G401 (cell line): ENCODE measurements at places on chromosomes 5 and 9.

GRCh38 chr5:20601678-20602100 is 613.7 kb upstream of the CDH18 start:
- DNase-seq = no peak

DNA sequence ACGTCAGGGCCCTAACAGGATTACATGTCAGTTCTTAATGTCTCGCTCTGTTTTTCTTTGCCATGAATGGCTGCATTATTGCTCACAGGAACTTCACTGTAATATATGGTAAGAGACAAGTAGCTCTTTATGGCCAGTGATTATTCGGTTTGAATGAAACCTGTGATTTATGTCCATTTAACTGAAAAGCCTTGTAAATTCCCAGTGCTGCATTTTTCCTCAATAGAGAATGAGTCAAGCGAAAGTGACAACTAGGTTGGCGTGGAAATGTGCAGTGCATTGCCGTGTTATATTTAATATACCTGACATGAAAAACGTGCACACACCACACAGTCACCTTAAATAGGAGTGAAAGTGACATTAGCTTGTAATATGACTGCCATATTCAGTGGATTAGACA is 163.1 kb downstream of the PBX3 start:
- no peak for DNase-seq

DNA sequence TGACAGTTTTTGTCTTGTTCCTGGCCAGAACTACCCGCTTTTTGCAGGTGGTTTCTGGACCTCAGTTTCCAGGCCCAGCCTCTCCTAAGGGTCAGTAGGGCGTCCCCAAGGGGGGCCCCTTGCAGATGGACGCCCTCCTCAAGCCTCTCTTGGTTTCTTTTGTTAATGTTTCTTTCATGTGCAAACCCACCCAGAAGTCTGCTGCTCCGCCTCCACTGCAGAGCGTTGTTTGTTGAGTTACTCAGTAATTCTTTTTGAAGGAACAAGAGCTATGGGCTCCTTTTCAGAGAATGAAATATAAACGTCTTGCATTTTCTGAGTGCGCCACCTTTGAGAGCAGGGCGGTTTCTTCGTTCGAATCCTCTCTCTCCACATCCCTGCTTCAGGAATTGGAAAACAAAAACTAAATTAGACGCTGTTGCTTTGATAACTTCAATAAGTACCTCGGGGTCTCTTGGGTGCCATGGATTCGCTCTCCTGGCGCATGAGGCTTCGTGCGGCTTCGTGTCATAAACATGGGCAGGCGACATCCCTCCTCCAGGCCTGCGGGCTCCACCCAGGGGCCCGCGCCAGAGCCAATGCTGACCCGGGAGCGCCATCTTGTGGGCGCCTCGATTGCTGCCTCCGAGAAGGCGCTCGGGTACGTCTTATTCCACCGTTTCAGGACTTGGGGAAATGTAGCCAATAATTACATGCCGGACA is 38.3 kb upstream of the CKMT2 start:
- DNase-seq = peak; percentile 74

GRCh38 chr9:98881356-98881755 is 62.4 kb upstream of the COL15A1 start:
- no peak for DNase-seq

- no peak for DNase-seq
Observed at GRCh38 chr9:130897105-130897751, 616 bp upstream of the QRFP start.

- no peak for DNase-seq
Observed at GRCh38 chr9:89839952-89840351, 235.1 kb downstream of the GADD45G start.

- DNase-seq = no peak
Observed at GRCh38 chr5:64632251-64632650, 58.1 kb upstream of the SHISAL2B start.

DNA sequence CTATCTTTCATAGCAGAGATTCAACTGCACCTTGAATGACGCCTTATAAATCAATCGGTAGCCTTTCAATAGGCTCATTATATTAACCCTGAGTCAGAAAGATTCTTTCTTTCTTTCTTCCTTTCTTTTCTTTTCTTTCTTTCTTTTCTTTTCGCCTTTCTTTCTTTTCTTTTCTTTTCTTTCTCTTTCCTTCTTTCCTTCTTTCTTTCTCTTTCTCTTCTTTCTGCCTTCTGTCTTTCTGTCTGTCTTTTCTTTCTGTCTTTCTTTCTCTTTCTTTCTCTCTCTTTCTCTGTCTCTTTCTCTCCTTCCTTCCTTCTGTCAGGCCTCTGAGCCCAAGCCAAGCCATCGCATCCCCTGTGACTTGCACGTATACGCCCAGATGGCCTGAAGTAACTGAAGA is 86.0 kb upstream of the CLINT1 start:
- DNase-seq = no peak

- peak; percentile 53 for DNase-seq
Observed at GRCh38 chr9:137534256-137535119, 15.7 kb downstream of the PNPLA7 start.

- DNase-seq = no peak
Observed at GRCh38 chr9:34992376-34992951, 2.9 kb downstream of the DNAJB5 start.

DNA sequence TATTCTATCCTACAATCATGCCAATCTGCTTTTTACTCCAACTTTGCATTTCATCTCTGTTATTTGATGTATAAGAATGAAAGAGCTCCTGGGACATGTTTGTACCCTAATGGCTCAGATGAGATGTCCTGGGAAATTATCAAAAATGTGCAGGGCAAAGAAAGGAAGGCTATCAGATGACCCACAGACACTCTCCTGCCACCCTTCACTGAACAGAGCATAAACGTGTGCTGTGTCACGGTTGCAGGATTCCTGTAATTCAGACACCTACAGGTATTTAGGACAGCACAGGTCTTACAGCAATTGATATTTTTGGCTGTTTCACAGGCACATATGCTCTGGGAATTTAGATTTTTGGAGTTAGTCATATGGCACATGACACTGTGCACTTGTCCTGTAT is 149.2 kb upstream of the GAS1 start:
- no peak for DNase-seq
